ENCODE measurements at places on chromosomes 2 and 18.

GRCh38 chr2:218655751-218656150, 3.7 kb downstream of the ZNF142 start:
- DNase-seq: no peak

- DNase-seq: no peak
Observed at GRCh38 chr2:180050246-180050645, 43.1 kb upstream of the CWC22 start.

DNA sequence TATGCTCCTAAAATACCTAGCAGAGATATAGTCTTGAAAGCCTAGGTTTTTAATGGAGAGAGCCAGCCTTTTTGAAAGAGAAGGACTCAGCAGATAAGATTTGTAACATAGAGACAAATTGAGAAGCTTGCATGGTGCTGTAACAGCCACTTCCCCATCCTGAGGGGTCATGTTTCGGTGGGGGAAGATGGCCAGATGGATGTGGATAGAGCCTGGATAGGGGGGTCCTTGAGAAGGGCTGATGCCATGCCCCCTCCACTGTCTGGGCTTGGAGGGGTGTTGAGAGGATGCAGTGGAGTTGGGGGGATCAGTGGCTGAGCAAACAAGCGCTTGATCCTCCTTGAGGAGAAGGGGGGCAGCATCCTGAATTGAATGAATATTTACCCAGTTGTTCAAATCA, 178.0 kb upstream of the HS6ST1 start:
- DNase-seq: no peak

DNA sequence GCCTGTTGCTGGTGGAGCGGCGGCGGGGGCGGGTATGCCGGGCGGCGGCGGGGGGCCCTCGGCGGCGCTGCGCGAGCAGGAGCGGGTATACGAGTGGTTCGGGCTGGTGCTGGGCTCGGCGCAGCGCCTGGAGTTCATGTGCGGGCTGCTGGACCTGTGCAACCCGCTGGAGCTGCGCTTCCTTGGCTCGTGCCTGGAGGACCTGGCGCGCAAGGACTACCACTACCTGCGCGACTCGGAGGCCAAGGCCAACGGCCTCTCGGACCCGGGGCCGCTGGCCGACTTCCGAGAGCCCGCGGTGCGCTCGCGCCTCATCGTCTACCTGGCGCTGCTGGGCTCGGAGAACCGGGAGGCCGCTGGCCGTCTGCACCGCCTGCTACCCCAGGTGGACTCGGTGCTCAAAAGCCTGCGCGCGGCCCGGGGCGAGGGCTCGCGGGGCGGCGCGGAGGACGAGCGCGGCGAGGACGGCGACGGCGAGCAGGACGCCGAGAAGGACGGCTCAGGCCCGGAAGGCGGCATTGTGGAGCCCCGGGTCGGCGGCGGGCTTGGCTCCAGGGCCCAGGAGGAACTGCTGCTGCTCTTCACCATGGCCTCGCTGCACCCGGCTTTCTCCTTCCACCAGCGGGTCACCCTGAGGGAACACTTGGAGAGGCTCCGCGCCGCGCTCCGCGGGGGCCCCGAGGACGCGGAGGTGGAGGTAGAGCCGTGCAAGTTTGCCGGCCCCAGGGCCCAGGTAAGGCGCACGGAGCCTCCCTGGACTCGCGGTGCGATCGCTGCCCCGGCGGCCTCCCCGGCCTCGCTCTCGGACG, 1.0 kb downstream of the ZCCHC2 start:
- peak; percentile 42 for DNase-seq

DNA sequence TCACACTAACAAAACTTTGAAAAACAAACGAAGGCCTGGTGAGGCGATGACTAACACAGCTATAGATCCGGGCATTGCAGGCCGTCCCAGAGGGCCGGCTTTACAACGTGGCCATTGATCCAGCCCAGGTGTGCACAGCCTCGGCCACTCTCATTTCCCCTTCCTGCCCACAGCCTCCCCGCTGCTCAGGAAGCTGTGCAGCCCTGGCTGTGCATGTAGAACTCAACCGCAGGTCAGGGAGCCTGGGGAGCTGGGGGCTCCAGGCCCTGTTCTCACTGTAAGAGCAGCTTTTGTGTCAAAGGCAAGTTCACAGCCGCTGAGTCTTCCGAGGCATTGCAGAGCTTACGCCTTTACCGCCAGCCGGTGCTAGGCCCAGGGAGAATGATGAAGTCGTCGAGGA, 87.2 kb downstream of the LONRF2 start:
- peak; percentile 4 for DNase-seq

Measured in T-helper 9 cell (primary cell).